ENCODE measurements at places on chromosomes 3 and 15.

- DNase-seq, result no peak
Observed at GRCh38 chr15:31974154-31974794, 56.0 kb upstream of the CHRNA7 start.

DNA sequence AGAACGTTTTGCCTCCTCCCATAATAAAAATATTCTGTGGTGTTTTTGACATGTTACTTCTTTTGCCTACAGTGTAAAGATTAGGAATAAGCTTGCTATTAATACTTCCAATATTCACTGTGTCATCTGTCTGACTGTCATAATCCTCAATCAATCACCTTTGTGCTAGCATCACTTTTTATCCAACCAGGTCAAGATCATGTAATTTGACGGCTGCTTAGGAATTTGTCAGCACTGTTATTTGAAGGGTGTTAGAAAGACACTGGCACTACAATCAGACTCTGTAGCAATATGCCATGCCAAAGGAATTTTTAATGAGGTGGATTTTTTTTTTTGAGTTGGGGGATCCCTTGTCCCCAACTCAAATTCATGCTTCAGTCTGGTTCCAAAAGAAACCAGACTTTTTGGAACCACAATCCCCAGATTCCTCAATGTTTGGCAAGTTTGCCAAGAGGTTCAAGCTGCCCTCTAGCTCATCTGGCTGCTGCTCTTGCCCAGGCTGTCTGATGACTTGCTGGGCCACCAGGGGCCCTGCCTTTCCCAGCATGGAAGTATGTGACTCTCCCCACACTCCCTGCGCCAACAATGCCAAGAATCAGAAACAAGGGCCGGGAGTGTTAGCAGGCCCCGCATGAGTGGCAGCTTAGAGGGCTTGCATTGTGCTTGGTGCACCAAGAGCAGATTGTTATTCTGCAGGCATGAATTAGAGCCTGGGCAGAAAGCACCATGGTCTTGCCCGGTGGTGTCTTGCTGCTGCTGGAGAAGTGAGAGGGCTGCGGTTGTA lies 58.6 kb upstream of the TSC22D2 start:
- no peak for DNase-seq

DNA sequence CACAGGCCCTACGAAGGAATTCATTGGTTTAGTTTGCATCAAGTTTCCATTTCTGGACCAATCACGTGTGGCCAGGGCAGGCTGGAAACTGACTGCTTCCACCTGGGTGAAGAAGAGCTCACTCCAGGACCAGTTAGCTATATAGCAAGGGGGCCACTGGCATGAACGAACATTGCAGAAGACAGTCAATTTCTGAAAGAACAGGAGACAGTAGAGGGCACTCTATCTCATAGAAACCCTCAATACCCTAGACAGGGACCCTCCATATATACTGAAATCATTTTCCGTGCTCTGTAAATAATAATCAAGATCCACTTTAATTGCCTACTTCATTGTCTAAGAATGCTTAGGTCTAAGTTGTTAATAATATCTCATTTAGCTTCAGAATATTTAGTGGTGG lies 215.6 kb downstream of the CADPS start:
- DNase-seq, result no peak

GRCh38 chr3:115578331-115578730 lies 45.0 kb upstream of the GAP43 start:
- DNase-seq, result no peak

- no peak for DNase-seq
Observed at GRCh38 chr3:49513494-49514124, 40.7 kb upstream of the BSN start.

DNA sequence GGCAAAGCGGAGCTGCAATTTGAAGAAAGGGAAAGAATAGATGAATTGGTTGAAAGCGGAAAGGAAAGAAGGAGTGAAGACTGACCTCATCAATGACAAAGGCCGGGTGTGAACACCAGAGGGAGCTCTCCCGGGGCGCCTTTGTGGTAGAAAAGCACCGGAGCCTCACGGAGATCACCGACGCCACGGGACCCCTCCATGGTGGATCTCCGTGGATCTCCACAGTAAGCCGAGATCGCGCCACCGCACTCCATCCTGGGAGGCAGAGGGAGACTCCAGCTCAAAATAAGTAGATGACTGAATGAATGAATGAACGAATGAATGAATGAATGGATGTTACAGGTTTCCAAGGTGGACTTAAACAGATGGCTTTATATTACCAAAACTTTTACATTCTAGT lies 25.0 kb downstream of the GPR160 start:
- no peak for DNase-seq

DNA sequence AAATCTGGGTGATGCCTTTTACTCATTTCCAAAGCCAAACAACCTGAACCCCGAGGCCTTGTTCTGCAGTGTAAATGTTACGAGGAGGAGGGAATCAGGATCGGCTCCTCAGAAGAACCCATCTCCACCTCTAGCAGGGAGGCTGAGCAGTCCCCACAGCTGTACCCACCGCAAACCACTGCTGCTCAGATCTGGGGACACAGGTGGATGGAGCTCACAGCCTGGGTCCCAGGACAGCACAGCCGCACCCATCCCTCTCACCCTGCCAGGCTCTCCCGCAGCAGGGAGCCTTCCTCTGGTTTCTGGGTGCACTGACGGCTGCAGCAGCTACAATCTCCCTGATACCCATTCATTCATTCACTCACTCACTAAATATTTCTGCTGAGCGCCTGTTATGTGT lies 44.0 kb upstream of the CGNL1 start:
- no peak for DNase-seq

DNA sequence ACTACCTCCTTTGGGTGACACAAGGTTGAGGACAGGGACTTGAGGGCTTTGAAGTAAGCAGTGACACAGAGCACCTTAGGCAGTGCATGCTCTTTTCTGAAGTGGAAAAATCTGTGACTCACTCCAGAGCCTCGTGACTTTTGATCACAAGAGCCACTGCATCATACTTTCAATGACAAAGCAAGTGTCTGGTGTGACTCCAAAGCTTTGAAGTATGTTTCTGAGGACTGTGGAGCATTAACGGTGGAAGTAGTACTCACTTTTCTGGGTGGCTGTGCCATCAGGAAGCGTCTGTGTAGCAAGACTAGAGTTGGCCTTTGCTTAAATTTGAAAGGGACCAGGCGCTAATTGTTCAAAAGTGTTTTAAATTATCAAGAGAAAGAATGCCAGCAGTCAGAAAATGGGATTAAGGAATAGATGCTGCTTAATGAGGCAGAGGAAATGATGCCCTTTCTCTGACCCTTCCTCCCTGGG lies 210.7 kb upstream of the TRIM42 start:
- DNase-seq, result no peak

DNA sequence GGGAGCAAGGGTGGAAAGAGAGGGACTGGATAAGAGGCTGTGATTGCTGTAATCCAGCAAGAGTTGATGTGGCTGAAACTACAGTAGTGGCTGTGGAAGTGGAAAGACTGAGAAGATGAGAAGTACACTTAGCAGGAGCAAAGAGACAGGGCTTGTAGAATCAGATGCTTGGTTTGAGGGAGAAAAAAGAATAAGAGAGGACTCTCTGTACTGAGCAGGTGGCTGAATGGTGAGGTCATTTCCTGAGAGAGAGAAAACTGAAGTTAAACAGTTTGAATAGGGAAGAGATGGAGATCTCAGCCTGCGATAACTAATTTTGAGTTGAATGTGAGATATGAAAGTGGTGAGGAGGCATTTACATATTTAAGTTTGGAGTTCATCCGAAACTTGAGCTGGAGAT lies 95.8 kb upstream of the SLC25A36 start:
- DNase-seq, result no peak

DNA sequence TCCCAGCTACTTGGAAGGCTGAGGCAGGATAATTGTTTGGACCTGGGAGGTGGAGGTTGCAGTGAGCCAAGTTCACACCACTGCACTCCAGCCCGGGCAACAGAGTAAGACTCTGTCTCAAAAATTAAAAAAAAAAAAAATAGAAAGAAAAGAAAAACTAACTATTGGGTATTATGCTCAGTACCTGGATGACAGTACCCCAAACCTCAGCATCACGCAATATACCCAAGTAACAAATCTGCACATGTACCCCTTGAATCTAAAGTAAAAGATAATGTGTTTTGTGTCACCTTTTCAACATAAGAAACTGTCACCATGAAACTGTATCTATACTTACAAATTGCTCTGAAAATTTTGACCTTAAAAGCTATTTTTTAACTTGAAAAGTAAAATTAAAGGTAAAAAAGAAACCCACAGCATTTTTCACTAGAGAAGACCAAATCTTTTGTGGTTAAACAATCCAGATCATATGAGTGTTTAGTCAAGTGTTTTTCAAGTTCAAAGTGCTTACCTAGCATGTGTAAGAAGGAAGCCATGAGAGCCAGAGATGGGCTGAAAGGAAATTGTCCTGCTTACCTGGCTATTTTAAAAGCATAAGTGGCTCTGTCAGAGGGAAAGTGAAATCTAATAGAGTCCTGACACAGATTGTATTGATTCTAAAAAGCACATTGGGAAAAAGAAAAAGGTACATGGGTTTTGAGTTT lies 50.5 kb downstream of the MYO1E start:
- DNase-seq, result no peak
